Cortex of kidney (tissue), 1 donor: ENCODE measurements at places on chromosomes 7 and 10.

DNA sequence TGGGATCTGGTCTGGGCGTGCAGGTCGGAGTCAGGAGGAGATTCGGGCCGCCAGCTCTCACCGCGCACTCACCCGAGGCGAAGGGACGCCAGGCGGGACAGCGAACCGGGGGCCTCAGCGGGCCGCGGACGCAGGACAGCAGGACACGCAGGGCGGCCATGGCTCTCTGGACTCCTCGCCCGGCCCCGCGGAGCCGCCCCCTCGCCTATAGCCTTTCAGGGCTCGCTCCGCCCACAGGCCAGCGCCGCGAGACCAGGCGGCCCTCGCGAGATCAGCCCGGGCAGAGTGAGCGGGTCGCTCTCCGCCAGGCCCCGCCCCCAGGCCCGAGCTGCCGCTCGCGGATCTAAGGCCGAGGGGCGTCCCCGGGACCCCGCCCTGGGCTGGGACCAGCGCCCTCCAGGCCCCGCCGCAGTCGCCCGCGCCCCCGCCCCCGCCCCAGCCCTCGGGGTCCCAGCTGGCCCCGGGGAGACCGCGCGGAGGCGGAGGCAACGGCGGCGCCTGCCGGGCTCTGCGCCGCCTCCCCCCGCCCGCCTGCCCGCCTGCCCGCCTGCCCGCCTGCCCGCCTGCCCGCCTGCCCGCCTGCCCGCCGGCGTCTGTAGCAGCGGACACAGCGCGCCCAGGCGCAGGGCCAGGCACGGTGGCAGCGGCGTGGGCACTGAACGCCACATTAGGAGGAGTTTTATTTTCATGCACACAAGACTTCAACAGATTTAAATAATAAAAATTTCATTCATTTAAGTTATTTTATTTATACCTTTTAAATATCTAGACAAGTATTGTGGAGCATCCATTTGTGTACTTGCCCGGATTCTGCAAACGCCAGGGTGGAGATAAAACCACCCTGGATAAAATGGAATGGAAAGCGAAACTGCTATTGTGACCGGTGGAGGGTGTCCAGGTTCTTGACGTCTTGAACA is at the start of gene ECHS1:
Gene ECHS1 (minus strand): TSS at position 181 of the 917 bp plus-strand sequence. CDS start 21 bp downstream, at position 160.
- no peak for DNase-seq

GRCh38 chr10:119205894-119206602 is 1.3 kb upstream of the GRK5 start:
- no peak for DNase-seq

DNA sequence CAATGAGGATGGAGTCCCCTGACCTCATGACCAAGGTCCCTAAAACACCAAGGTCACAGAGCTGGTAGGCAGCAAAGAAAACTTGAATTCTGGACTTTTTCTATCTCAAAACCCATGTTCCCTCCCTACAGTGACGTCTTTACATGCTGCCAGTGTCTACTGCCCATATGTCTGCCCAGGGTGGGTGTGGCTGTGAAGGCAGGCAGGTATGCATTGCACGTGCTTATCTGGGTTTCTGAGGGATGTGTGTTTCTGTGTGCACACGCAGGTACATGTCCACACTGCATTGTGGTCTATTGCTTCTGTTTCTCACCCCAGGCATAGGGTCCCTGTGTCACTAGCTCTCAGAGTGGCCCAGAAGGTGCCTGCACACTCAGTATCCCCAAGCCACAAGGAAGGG is 13.5 kb downstream of the ATP6V1F start:
- no peak for DNase-seq

DNA sequence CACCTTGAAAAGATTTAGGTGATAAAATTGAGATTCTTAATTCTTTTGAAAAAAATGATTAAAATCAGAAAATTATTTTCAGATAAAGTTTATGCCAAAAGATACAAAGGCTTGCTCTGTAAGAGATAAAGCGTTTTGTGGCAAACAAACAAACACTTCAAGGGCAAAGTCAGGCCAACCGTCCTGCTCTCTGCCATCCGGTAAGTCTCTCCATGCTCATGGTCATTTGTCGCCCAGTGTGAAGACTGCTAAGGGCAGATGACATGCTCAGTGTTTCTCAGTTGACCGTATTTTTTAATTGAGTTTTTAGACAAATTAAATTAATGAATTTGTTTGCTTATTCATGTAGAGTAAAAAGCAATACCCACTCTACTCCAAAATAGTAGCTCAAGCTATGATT is 60.0 kb downstream of the PTPRE start:
- DNase-seq, result no peak

- no peak for DNase-seq
Measured at GRCh38 chr7:118080947-118081346, 103.0 kb upstream of the LSM8 start.

DNA sequence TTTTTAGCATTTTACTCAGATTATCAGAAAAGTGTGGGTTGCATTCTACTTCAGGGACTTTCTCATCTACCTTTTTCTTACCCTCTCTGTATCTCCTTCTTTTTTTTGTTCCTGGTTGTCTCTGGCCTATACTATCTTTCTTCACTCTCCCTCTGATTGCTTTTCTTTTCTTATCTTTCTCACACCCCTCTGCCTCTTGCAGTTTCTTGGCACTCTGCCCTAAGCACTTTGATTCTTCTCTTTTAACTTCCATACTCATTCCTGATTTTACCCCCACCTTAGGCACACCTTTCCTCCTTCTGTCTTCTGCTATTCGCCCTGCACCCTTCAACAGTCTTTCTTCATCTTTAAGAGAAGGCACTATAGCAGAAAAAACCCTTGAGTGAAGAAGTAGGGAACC is 92.8 kb upstream of the HPS1 start:
- DNase-seq, result no peak

GRCh38 chr7:156819733-156820295 is 73.2 kb downstream of the LMBR1 start:
- no peak for DNase-seq

- no peak for DNase-seq
Measured at GRCh38 chr7:78226059-78226719, 427.6 kb downstream of the PHTF2 start.

- DNase-seq, result no peak
Measured at GRCh38 chr7:88090671-88091070, 129.2 kb downstream of the SRI start.

DNA sequence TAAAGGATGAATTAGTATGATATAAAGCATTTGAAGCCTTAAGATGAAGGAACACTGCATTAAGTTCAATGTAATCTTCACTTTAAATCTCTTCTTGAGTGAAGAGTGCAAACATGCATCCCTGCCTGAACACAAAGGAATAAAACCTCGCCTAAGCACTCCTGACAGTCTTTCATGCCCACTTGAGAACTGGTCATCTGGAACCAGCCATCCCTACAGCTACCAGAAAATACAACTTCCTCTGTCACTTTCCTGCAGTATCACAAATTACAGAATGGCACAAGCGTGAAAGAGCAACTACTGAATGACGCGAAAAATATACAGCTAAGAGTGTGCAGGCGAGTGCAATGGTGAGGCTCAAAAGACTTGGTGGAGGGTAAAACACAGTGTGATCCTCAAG is 1079.9 kb downstream of the CNTNAP2 start:
- no peak for DNase-seq

- no peak for DNase-seq
Measured at GRCh38 chr7:139124084-139124914, 14.8 kb upstream of the ZC3HAV1 start.

- no peak for DNase-seq
Measured at GRCh38 chr7:113292105-113292504, 173.8 kb upstream of the SMIM30 start.

DNA sequence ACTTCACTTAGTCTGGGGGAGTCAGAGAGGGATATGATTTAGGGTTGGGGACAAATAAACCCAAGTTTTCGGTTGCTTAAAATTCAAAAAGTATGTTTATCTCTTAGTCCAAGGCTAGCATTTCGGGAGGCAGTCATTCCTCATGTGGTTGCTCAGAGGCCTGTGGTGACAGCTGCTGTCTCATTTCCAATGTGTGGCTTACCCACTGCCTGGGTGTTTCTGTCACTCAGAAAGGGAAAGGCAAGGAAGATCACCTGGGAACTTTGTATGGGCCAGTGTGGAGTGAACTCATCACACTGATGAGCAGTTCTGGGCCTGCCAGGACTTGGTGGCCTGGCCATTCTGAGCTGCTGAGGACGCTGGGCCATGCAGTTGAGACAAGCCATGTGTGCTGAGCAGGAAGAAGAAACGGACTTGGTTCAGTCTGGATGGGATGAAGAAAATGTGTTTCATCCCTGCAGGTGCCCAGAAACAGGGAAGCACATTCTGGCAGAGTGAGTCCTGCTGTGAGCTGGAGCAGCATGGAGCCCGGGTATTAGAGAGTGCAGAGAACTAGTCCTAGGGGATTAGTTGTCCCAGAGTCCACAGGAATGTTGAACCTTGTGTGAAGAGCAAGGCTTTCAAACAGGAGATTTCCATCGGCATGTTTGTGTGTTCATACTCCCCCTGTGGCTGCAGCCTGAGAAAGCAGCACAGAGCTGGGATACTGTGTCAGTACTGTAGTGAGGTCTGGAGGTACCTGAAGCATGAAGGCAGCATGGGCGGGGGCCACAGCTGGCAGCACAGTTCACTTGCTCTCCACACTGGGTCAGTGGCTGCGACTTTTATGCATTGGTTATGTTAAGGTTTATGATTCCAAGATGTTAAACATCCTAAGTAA is 211.1 kb upstream of the IGFBP3 start:
- no peak for DNase-seq

GRCh38 chr10:99487125-99487807 is 45.5 kb upstream of the NKX2-3 start:
- DNase-seq, result no peak

DNA sequence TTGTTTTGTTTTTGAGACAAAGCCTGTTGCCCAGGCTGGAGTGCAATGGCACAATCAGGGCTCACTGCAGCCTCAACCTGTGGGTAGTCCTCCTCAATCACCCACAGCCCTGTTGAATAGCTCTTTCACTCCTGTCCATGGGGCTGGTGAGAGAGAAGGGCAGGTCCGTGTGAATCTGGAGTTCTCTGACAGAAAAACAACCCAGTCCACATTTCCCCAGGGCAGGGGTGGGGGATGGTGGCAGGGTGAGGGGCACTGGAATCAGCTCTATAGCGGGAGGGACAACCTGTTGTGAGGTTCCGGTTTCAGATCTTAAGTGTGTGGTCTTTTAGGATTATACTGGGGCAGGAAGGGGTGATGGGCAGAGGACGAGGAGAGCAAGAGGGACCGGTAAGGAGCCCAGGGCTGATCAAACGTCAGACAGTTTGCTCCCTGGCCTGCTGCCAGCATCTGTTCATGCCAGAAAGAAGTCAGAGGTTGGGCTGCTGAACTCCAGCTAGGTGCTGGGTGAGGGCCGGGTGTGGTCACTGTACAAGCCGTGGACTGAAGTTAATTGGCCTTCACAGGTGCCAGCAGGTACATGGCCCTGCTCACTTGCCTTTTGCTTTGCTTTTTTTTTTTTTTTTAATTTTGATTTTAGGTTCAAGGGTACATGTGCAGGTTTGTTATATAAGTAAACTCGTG is 33.2 kb upstream of the MKRN1 start:
- DNase-seq, result no peak

GRCh38 chr10:110426294-110427181 is 71.2 kb upstream of the DUSP5 start:
- DNase-seq, result no peak

GRCh38 chr10:89164920-89165319 is 42.2 kb downstream of the CH25H start:
- no peak for DNase-seq

GRCh38 chr10:98301664-98302319 is 33.8 kb upstream of the LOXL4 start:
- no peak for DNase-seq

- DNase-seq, result no peak
Measured at GRCh38 chr7:83447681-83448080, 201.3 kb downstream of the SEMA3E start.

GRCh38 chr10:111129363-111129762 is 52.5 kb downstream of the ADRA2A start:
- no peak for DNase-seq

- no peak for DNase-seq
Measured at GRCh38 chr10:97914837-97915211, 65.2 kb downstream of the GOLGA7B start.

DNA sequence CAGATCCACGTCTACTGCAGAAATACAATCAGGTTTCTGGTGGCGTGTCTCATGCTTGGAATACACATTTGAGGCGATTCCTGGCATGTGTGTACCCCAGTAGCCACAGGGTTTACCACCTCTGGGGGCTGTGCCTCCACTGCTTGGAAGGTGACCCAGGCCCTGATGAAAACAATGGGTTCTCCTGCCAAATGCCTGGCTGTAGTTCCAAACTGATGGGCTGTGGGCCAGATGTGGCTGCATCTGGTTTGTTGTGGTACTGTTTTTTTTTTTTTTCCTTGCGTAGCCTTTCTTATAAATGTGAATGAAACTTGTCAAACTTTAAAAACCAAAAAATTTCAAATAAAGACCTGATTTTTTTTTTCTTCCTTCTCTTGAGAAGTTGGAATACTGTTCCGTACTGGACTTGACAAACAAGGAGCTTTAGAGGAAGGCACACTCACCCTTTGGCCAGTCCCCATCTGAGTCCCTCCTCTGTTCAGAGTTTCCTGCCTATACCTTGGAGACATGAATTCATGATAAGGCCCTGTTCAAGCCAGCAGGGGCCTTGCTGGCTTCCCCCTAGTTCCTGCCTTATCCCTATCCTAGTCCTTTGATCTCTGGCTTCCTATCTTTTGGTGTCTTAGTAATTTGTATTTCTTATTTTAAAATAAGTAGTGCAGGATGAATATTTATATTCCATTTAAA is 217.1 kb downstream of the PHTF2 start:
- DNase-seq, result no peak

GRCh38 chr7:16421333-16422102 is at the start of gene CRPPA:
TSS of gene CRPPA (minus strand) at chr7:16421538. CDS start at chr7:16421322, 216 bp downstream.
- DNase-seq, result no peak

DNA sequence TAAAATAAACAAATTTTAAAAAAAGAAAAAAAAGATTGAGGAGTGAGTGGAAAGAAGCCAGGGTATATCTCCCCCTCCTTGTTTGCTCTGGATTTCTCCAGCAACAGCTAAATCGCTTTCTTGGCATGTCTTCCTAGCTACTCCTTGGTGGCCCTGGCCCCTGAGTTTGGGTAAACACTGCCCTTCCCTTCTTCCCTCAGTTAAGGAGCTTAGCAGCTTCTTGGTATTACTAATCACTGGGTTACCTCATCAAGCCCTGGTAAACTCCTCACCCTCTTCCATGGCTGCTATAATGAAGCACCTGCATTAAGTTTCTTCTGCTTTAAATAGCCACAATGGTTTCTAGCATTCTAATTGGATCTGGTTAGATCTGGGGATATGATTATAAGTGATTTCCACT is 269.8 kb downstream of the FZD1 start:
- DNase-seq, result no peak

DNA sequence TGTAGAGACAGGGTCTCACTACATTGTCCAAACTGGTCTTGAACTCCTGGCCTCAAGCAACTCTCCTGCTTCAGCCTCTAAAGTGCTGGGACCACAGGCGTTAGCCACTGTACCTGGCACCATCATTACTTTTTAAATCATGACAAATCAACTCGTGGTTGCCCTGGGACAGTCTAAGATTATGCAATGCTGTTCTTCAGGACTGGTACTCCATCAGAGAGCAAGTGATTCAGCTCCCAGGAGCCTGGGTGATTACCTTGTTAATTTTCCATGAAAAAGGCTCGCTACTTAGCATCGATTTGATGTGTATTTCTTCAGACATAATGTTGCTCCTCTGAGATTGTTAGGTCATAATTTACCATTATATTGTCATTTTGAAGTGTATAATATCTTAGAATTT is 158.9 kb upstream of the STEAP4 start:
- DNase-seq, result no peak
